ENCODE measurements at places on chromosomes 12 and 14.

DNA sequence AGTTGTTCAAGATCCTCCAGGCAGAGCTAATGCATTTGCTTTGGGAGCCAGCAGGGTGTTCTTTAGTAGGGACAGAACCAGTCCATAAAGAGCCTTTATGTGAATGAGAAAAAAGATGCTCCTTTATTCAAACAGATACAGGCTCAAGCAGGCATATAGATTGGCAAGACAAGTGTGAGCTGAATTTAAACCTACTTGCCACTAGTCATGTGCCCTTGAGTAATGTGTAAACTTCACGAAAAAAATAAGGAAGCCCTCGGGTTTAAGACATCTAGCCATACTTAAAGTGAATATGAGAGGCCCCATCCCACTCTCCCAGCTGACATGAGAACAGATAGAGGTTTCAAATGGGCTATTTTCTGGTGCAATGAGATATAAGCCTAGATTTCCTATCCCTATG, 43.1 kb upstream of the STRAP start:
- no peak for DNase-seq

GRCh38 chr12:107318806-107319532, 225.6 kb upstream of the CRY1 start:
- no peak for DNase-seq

GRCh38 chr12:123034022-123034541, 53.6 kb downstream of the ARL6IP4 start:
- no peak for DNase-seq

- no peak for DNase-seq
Measured at GRCh38 chr14:63840981-63841380, 11.8 kb upstream of the SYNE2 start.

DNA sequence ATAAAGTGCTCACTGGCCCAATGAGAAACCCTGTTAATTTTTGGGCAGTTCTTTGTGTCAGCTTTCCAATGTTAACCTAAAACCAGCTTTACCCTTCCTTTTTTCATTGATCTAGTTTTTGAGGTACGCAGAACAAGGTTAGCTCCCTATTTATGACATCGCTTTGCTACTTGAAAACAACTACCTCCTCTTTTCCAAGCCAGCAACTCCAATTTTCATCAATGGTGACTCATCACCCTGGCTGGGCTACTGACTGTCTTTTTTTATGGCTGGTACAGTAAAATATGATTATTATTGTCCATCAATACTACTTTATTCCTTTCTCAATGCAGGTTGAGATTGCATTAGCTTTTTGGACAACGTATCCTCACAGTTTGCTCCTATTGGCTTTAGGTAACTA, 22.5 kb upstream of the AKAP6 start:
- no peak for DNase-seq

- no peak for DNase-seq
Measured at GRCh38 chr14:43003845-43004244, 1397.2 kb downstream of the LRFN5 start.

GRCh38 chr12:124518051-124518932, 49.1 kb downstream of the NCOR2 start:
- peak; percentile 89 for DNase-seq

- DNase-seq: no peak
Measured at GRCh38 chr14:99282261-99283050, 10.5 kb upstream of the BCL11B start.

DNA sequence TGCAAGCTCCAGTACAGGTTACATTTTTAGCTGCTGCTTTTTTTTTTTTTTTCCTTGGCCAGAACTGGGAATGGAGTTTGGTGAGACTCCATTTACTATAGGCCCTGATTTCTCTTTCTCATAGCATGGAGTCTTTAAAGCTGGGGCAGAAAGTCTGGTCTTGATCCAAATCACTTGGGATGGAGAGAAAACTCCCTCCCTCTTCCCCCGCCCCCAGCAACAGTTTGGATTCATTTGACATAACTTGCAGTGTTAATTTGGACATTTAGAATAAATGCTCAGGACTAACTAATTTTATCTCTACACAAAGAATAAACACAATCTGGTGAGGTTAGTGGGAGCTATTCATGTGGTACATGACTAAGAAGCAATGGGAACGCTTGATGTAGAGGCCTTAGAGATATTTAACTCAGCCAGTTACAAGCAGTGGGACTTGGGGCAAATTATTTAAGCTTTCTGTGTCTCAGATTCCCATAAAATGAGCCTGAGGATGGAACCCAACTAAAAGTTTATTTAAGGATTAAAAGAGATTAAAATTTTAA, 107.3 kb upstream of the ARHGAP5 start:
- DNase-seq: no peak

- no peak for DNase-seq
Measured at GRCh38 chr14:95537298-95538089, 2.6 kb downstream of the GLRX5 start.

DNA sequence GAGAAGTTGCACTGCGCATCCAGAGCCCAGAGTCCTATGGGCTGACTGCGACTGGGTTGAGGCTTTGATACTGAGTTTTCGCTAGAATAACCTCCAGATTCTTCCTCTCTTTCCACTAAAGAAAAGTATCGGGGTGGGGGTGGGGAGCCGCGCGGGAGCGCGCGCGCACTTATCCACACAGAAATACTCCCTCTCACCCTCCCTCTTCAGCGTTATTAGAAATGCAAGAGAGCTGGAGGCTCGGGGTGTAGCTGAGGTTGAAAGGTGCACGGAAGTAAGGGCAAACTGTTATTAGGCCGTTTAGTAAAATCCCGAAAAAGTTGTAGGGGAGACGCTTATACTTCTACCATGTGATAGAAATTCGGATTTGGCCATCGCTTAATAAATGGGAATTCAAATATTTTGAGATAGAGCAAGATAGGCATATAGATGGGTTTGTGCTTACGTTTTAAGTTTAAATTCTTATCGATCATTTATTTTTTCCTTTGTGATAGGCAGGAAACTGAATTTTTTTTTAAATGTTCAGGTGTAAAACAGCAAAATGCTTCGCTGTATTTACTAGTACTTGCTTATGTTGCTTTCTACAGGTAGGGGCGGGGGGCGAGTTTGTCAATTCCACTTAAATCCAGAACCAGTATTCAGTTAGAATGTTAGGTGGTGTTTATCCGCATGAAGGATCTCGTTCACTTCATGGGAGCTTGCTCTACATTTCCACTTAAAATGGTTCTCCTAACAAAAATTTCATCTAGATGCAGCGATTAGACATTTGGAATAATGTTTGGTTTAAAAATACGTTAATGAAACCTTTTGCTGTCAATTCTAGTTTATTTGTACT, 1.1 kb downstream of the ARHGAP5 start:
- peak; percentile 43 for DNase-seq

DNA sequence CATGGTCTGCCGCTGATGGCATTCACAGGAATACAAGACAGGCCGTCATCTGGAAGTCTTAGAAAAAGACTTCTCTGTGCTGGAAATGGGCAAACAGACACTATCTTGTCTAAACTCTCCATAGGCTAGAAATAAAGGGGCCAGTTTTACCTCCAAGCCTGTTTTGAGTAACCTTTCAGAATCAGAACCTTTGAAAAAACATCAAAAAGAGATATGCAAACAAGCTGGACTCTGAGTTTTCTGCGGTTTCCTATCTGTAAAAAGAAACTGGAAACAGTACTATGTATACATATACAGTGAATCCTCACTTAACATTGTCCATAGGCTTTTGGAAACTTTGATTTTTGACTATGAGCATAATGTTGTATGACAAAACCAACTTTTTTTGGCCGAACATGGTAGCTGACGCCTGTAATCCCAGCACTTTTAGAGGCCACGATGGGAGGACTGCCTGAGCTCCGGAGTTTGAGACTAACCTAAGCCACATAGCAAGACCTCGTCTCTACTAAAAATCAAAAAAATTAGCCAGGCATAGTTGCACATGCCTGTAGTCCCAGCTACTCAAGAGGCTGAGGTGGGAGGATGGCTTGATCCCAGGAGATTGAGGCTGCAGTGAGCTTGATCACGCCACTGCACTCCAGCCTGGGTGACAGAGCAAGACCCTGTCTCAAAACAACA, 92.9 kb upstream of the MAX start:
- no peak for DNase-seq

DNA sequence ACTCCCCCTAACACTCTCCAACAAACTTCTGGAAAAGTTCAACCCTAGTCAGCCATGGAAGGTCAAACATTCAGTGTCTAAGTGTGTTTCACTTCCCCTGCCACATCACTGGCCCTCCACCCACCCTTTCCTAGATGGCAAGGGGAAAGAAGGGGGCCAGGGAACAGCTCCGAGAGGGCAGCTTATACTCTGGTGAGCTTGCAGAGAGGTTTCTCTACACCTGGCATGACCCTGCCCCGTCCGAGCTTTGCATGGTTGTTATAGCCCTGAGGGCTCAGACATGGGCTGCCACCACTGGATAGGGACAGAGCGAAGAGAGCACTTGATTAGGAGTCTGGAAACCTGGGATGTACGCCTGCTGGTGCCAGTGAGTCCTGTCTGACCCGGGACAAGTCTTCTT, 4.0 kb downstream of the ACVRL1 start:
- DNase-seq: no peak

- no peak for DNase-seq
Measured at GRCh38 chr12:4012977-4013968, 140.1 kb upstream of the PARP11 start.

DNA sequence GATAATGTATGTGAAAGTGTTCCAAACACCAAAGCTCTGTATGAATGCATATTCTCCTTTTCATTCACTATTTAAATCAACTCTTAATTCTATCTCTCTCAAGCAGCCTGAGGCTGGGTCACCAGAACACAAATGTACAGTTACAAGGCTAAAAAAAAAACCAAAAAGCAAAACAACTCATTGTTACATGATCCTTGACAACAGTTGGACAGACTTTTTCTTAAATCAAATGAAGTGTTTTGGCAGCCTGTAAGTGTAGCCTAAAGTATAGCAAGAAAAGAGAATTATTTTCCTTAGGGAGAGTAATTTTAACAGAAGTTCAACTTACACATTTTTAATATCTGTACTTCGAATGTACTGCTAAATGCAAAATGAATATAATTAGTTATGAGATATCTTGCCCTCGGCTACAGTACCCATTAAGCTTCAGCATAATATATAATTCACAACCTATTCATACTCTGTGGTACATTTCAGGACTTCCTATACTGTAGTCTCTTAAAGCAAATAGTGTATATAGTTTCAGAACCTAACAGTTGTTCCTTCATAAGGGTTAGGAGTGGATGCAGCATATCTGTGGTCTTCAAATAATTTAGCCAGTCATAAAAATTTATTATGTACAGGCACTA, 214.0 kb upstream of the BTG1 start:
- DNase-seq: no peak

DNA sequence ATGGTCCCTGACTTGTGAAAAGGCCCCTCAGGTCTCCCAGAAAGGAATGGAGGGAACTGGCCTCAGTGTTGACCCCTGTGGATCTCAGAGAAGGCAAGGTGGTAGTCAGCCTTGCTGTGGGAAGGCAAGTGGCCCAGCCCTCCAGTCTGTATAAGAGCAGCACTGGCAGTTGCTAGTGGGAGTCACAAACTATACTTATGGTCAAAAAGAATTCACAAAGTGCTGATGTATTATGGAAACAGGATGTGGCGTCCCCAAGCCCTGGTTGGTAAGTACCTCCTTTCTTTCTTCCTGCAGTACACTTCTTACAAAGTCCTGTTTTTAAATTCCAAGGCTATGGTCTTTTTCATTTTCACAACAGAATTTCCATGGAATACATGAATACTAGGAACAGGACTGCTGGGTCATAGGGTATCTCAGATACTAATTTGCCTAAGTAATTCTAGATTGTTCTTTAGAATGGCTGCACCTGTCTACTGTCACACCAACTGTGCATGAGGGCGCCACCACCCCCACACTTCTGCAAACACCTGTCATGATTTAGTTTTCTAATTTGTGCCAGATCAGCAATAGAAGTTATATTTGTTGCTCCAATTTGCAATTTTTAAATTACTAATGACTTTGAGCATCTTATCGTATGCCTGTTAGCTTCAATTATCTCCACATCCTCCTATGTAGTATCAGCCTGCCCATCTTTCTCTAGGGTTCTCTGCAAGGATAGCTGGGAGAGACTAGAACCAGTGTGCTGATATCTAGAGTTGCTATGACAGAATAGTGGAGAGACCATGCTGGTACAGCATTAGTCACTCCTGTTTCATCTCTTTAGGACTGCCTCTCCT, 40.7 kb upstream of the TMEM263 start:
- no peak for DNase-seq

DNA sequence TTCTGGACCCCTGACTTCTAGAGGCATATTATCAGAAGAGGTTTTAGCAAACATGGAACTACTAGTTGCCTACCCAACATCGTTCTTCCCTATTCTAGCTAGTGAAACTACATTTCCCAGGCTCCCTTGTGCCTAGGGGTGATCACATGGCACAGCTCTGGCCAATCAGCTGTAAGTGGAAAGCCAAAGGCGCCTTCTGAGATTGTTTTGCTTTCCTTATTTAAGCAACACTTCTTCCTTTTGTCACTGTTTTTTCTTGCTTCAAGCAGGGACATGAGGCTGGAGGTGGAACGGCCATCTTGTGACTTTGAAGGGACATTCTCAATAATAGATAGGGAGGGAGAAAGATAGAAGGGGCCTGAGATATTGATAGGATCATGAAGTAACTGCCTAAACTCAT, 136.7 kb downstream of the ZNF664 start:
- no peak for DNase-seq

GRCh38 chr14:23052182-23052623, 5.1 kb downstream of the CDH24 start:
- DNase-seq: no peak

- no peak for DNase-seq
Measured at GRCh38 chr12:59056966-59057365, 136.7 kb upstream of the LRIG3 start.

- no peak for DNase-seq
Measured at GRCh38 chr14:81682134-81682533, 148.5 kb upstream of the SEL1L start.

- DNase-seq: no peak
Measured at GRCh38 chr14:82403987-82404386, 870.3 kb upstream of the SEL1L start.

DNA sequence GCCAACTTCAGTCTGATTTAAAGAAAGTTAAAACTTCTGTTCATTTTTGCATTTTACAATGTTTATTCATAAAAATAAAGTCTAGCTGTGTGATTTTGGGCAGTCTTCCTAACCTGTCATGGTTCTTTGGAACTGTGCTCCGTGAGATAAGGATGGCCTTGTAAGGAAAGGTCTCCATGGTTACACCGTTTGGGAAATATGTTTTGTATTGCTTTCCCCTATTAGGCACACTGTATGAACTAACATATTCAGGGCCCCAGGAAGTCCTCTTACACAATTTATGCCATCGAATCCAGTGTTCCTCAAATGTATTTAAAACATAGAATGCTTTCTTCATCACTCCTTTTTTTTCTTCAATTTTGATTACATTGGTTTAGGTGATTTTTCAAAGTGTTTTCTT, 54.5 kb downstream of the APAF1 start:
- DNase-seq: no peak

GRCh38 chr14:54866588-54866987, 36.0 kb downstream of the GCH1 start:
- no peak for DNase-seq

All from amygdala (tissue), 56 donors.